ENCODE measurements at places on chromosomes 7 and 10. TPM values are rescaled to one million over a fixed set of nuclear protein-coding genes. Genes with fewer than 3 reads are reported as not detected.

The TMEM139 gene
- total RNA-seq = not detected

The AGR2 gene
- total RNA-seq = not detected

The SPDYE2 gene
- total RNA-seq = not detected

The ADIRF gene
- total RNA-seq = 69.4 TPM

The VTI1A gene
- 29.3 TPM for total RNA-seq

The FZD1 gene
- total RNA-seq = 11.7 TPM

The GARIN1A gene
- total RNA-seq = 0.38 TPM

The COL28A1 gene
- under 0.01 TPM for total RNA-seq

The ACTL6B gene
- total RNA-seq = not detected

The ZNF467 gene
- 0.77 TPM for total RNA-seq

The THNSL1 gene
- 5.0 TPM for total RNA-seq

The MDH2 gene
- total RNA-seq = 24.5 TPM

The HMX3 gene
- not detected for total RNA-seq

The FOXI2 gene
- total RNA-seq = not detected

The GRID2IP gene
- under 0.01 TPM for total RNA-seq

The SHLD2 gene
- total RNA-seq = 25.7 TPM

The TDRD1 gene
- total RNA-seq = 5.1 TPM

The IQUB gene
- total RNA-seq = 0.19 TPM

The SOSTDC1 gene
- not detected for total RNA-seq

The ANKRD61 gene
- under 0.01 TPM for total RNA-seq

The BTBD16 gene
- under 0.01 TPM for total RNA-seq

The LSM8 gene
- total RNA-seq = 29.3 TPM

The CFAP69 gene
- 1.2 TPM for total RNA-seq

The OPN1SW gene
- not detected for total RNA-seq

The HOXA9 gene
- not detected for total RNA-seq

The SLC4A2 gene
- total RNA-seq = 91.4 TPM

The SPDYE2B gene
- not detected for total RNA-seq

The GRID1 gene
- total RNA-seq = not detected

The OGDHL gene
- total RNA-seq = 0.38 TPM

The NUDT13 gene
- 1.4 TPM for total RNA-seq

The LRRD1 gene
- total RNA-seq = under 0.01 TPM

The OR6B1 gene
- total RNA-seq = not detected

The ACTR3C gene
- total RNA-seq = 0.19 TPM

The AKR1C8 gene
- not detected for total RNA-seq

The TUBB8 gene
- not detected for total RNA-seq

The LIPJ gene
- not detected for total RNA-seq

The IDI2 gene
- not detected for total RNA-seq

The OR2A12 gene
- total RNA-seq = not detected

The ABCC2 gene
- 0.19 TPM for total RNA-seq

The PAPOLB gene
- 0.19 TPM for total RNA-seq

The SFRP4 gene
- 12.3 TPM for total RNA-seq

The ATRNL1 gene
- total RNA-seq = 1.4 TPM

The KAT6B gene
- total RNA-seq = 28.2 TPM

All from regular cardiac myocyte (primary cell).